ENCODE measurements at places on chromosomes 7 and 10.

GRCh38 chr7:148787571-148788295 lies 89.0 kb downstream of the CUL1 start:
- DNase-seq = no peak

- DNase-seq = no peak
Measured at GRCh38 chr10:6665847-6666246, 85.8 kb upstream of the PRKCQ start.

DNA sequence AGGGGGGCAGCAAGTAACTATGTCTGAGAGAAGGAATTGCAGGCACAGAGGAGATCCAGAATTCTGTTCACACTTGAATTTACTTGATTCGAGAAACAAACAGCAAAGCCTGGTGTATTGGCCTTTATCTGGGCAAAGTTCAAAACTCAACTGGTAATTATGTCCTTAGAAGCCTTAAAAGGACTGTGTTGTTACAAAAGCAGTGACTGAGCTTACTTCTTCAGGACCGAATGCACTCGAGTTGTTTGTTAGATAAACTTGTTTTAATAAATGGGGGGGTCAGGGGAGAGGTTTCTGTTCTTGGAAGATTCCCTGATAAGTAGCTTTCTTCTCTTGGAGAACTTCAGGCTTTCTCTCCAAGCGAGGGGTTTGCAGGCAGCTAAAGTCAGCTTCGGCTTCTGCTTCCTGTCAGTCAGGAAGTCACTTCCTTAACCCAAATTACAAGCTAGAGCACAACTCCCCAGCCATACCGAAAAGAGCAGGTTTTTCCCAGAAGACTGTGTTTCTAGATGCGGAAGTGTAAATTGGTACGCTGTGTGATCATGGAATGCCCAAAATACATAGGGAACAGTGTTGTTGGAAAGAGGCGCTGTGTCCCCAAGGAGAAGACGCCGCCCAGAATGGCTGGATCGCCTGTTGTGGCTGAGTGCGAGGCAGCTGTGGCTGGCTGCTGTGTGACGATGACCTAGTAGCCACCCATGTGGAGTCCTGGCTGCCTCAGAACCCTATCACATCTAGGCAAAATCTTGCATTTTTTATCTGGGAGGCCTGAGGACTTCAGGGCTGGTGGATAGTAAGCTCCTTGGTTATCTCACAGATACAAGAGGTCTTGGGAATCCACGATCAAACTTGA lies 110.4 kb downstream of the TCF7L2 start:
- no peak for DNase-seq

GRCh38 chr10:78742406-78742729 lies 326.4 kb upstream of the ZMIZ1 start:
- no peak for DNase-seq

DNA sequence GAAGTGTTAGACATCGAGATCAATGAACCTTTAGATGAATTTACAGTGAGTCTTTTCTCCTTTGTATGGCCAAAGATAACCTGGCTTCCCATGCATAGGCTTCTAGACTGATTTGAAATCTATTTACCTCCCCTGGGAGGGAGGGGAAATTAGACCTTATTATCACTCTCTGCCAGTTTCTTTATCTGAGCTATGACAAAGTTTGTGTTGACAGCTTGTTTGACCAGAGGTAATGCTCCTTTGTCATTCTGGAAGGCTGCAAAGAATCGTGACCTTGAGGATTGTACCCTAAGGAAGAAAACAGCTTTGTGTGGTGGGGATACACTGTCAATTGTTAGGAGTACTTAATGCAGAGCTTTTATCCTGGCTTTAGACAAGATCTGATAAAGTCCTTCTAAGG lies 36.4 kb downstream of the RBM33 start:
- DNase-seq = no peak

DNA sequence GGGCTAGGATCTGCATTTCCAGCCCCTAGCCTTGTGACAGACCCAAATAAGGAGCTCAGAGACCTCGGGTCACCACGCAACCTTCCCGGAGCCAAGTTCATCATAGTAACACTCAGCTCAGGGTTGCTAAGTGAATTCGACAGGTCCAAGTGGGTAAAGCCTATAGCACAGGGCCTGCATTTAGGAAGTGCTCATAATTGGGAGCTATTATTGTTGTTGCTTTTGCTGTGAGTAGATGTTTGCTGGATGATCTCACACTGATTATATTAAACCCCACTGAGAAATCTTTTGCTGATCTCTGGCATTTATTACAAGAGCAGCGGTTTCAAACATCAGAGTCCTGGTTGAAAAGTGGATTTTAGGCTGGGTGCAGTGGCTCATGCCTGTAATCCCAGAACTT lies 20.3 kb upstream of the SAR1A start:
- no peak for DNase-seq

- no peak for DNase-seq
Measured at GRCh38 chr10:77256346-77256745, 381.3 kb downstream of the KCNMA1 start.

GRCh38 chr7:33701927-33702326 lies 203.4 kb upstream of the BMPER start:
- DNase-seq = no peak

- DNase-seq = no peak
Measured at GRCh38 chr7:140638173-140638791, 2.3 kb downstream of the DENND2A start.

DNA sequence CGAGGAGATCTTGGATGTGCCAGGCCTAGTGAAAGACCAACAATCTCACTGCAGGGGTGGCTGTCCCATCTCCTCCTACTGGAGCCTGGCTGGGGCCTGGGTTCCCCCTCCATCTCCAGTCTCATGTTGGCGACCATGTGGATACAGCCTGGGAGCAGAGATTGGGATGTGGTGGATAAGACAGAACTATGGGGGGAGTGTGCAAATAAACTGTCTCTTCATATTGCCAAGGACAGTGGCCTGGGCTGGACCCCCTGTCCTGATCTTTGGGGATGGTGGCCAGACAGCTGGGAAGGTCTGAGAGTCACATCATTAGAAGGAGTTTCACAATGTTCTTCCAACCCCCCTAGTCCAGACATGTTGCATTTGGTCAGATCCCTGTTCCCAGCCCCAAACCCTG lies 5.8 kb upstream of the MINDY4 start:
- no peak for DNase-seq

GRCh38 chr10:118953598-118954393 lies 75.7 kb upstream of the NANOS1 start:
- DNase-seq = no peak

GRCh38 chr10:115141254-115141653 lies 48.1 kb downstream of the ATRNL1 start:
- peak; percentile 16 for DNase-seq

GRCh38 chr7:84701524-84702306 lies 485.1 kb downstream of the SEMA3D start:
- DNase-seq = peak; percentile 34

GRCh38 chr10:46548498-46549090 lies 7.9 kb downstream of the GPRIN2 start:
- DNase-seq = no peak

GRCh38 chr10:16965740-16966447 lies 148.7 kb upstream of the RSU1 start:
- peak; percentile 20 for DNase-seq

DNA sequence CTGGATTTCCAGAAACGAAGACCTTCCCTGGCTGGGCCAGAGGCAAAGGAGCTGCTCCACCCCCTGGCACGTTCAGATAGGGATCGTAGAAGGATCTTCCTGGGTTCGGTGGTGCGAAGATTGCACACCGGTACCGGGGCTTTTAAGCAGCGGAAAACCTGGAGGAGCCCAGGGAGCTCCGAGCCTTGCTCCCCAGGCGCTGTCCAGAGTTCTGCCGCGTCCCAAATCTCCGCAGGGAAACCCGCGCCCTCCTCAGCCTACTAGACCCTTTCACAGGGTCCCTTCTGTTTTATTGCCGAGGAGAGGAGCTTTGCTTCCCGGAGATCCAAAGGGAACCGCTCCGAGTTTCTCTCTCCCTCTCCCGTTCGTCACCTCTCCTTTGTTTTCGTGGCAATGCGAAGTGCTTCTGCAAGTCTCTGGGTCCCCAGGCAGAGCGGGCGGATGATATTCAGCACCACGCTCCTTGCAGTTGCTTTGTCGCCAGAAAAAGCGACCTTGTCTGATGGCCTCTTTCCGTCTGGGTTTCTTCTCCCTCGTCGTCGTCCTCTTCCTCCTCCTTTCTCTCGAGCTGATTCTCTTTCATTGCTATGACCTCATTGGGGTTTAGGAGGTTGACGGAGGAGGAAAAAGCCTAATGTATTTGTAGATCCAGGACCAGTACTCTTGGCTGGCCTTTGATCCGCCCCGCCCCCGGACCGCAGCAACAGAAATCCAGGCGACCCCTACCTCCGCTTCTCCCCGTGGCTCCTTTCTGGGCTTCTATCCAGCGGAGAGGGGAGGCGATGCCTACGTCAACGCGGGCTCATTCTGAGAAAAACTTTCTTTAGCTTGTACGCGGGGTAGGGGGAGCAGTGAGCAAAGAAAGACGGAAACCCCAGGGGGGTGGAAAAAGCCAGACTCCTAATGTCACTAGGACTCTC lies at the start of gene TMEM196:
Gene TMEM196, minus strand, starts transcription at position 777 of the 920 bp plus-strand sequence. CDS start 921 bp downstream, outside the sequence.
- peak; percentile 63 for DNase-seq

- DNase-seq = no peak
Measured at GRCh38 chr7:142485617-142486226, 227.9 kb upstream of the PRSS58 start.

DNA sequence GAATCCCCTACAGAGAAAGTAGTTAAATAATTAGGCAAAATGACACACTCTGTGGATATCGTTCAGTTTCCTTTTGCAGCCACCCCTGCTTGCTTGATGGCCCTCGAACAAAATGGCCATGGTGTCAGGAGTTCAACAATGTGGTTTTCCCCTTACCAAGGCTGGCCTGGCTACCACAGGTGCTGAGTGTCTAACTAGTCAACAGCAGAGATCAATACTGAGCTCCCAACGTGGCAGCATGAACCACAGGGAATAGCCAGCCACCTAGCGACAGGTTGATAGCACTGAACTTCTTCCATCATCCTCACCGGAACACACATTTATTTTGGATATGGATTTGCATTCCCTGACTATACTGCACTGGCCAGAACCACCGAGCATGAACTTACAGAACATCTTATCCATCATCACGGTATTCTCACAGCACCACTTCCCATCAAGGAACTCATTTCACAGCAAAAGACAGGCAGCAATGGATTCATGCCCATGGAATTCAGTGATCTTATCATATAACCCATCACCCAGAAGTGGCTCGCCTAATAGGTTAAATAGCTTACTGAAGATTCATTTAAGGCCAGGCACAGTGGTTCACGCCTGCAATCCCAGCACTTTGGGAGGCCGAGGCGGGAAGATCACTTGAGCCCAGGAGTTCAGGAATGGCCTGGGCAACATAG lies 6.3 kb downstream of the C10orf67 start:
- no peak for DNase-seq

- DNase-seq = peak; percentile 24
Measured at GRCh38 chr10:129810-130209, 5.4 kb upstream of the ZMYND11 start.

GRCh38 chr10:13708256-13708990 lies 121.7 kb downstream of the PRPF18 start:
- DNase-seq = peak; percentile 99

Measured in T47D (cell line).